ENCODE measurements at places on chromosomes 12 and 14.

- no peak for DNase-seq
Observed at GRCh38 chr14:99744199-99744872, 48.9 kb upstream of the EML1 start.

DNA sequence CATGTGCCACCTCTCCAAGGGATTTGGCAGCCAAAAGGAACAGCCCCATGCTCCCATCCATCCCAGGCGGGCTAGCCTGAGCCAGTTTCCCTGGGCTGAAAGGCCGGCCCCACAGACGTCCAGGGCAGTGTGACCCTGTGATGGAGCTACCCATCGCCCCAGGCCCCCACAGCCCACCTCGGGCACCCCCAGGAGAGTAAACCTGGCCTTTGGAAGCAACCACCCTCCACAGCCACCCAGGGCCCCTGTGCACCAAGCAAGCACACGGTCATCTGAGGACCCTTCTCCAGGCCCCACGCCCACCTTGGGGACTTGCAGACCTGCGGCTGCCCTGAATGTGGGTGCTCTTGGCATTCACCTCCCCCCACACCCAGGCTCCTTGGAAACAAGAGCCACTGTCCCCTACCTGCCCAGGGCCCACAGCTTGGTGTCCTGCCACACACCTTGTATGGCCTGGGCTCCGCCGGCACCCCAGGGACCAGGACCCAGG, 8.4 kb downstream of the AHNAK2 start:
- no peak for DNase-seq

DNA sequence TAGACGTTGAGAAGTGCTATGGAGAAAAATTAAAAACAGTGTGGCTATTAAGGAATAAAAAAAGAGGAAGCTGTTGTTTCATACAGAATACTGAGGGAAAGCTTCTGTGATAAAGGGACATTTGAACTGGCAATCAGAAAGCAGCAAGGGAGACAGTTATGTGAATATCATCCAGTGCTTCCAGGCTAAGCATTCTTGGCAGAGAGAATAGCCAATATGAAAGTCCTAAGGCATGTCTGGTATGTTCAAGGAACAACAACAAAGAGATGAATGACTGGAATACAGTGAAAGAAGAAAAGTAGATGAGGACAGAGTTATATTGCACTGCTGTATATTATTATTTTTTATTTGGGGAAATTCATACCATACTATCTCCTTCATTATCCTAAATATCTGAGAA, 23.9 kb downstream of the SCAF11 start:
- DNase-seq: no peak

DNA sequence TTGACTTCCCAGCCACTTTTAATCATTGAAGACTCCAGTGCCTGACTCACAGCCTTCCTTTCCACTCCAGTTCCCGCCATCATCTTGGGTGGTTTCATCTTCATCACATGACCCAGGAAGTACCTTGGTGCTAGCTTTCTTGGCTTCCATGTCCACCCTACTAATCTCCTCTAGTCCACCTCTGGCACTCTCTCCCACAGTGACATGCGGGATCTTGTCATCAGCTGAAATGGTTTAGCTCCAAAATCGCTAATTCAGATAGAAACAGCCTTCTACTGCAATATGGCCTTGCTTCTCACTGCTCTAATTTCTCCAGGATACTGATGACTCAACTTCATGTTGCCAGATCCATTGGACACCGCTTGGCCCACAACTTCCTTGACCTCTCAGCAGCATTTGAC, 24.5 kb downstream of the WDR20 start:
- DNase-seq: no peak

DNA sequence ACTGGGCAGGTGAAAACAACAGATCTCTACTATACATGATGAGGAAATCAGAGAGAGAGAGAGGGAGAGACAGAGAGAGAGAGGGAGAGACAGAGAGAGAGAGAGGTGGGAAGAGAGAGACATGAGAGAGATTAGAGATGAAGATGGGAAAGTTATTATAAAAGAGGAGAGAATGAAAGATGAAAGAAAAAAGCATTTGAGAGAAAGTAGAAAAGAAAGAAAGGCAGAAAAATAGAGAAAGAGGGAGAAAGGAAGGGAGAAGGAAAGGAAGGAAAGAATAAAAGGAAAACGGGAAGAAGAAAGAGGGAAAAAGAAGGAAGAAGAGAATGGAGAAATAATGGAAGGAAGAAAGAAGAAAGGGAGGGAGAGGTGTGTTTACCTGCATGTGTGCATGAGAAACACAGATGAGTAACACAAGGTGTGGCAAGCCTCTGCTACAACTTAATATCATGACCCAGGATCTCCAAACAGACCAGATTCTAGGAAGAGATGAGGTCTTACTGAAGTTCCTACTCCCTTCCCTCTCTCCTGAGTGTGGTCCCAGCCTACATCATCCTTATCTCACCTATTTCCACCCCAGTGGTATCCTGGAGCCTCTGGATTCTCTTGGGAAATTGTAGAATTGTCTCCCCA, 176.3 kb downstream of the C12orf75 start:
- DNase-seq: no peak

DNA sequence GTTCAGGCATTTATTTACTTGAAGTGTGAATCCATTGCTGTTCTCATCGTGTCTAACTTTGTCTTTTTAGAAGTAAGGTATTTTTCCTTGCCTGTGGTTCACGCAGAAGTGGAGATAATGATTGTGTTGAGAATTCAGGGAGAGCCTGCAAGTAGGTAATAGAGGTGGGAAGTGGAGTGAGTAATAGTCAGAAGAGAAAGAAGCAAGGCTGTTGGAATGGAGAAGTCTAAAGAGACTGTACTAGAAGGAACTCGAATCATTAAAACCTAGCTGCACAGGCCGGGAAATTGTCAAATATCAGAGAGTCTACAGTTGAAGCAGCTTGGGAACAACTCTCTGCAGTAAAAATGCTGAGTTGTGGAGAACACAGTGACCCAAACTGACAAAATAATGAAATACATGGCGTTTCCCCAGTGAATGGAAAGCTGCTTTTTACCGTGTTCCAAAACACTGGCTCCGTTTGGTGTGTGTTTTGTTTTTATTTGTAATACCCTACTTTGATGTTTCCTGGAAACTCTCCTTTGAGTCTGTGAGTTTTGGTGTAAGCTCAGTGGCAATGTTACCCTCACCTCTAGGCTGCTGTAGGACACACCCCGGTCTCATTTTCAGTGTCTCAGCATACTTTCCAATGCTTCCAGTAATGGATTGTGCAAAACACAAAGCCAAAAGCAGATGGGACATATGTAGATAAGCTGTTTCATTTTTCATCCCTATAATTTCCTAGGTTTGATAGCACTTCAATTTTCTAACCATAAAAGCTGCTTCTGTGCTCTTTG, 146.6 kb downstream of the CRADD start:
- DNase-seq: no peak
